ENCODE measurements at places on chromosomes 5 and 9.
A peak's percentile ranks its signal among the peaks of the same experiment; 100 is the strongest.

DNA sequence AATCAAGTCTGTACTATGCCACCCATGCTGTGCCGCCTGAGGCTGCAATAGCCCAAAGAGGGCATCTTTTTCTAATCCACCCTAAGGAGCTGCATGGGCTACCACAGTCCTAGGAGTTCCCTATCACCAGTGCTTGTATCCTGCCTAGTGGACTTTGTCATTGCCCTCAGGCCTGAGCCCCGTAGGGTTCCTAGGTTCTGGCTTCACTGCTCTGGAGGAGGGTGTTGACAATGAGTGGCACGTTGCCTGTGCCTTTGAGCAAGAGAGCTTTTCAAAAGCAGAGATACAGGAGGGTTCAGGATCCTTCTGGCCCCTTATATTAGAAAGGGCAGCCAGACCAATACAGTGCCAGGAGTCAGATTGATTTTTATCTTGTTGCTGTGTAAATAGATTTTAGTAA, 93.0 kb downstream of the PRDM6 start:
- DNase-seq = no peak

DNA sequence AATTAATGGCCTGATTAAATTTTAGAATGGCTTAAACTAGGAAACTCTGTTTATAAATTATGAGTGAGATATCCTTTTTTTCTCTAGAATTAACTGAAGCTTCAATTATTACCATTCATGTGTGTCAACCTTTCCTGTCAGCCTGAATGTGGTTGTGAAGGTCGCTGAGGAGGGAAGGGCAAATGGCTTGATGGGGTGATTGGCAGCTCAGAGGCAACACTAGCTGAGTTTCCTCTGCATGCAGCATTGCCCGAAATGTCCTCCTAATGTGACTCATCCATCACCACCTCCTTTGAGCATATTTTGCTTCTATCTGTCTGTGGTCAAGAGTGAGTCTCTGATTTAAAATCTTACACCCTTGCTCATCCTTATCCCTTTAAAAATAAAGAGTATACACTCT, 281.9 kb downstream of the TENT4A start:
- DNase-seq = no peak

- DNase-seq = peak; percentile 55
These were observed 12.5 kb upstream of the EXOSC2 start for GRCh38 chr9:130680836-130681768.

DNA sequence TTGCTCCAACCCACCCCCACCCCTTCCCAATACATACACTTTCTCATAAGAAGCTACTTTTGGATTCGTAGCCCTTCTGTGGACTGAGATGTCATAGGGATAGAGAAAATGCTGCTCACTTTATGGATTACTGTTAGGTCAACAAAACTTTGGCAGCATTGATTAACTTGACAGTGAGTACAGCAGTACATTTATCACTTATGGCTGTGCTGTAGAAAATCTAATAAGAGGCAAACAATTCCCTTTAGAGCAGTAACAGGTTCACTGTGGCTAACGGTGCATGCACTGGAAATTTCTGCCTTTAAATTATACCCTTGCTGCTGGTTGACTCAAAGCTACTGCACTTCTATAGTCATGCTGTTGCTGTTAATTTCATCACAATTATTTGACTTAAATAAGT, 59.2 kb downstream of the PPIC start:
- DNase-seq = no peak

- no peak for DNase-seq
These were observed 176.9 kb downstream of the GDNF start for GRCh38 chr5:37662789-37663485.

- DNase-seq = no peak
These were observed 110.0 kb downstream of the PAM start for GRCh38 chr5:102865171-102865509.

- no peak for DNase-seq
These were observed 466.8 kb downstream of the SLCO4C1 start for GRCh38 chr5:101829255-101829654.

GRCh38 chr5:79612667-79613198, 492 bp downstream of the TENT2 start:
- no peak for DNase-seq

DNA sequence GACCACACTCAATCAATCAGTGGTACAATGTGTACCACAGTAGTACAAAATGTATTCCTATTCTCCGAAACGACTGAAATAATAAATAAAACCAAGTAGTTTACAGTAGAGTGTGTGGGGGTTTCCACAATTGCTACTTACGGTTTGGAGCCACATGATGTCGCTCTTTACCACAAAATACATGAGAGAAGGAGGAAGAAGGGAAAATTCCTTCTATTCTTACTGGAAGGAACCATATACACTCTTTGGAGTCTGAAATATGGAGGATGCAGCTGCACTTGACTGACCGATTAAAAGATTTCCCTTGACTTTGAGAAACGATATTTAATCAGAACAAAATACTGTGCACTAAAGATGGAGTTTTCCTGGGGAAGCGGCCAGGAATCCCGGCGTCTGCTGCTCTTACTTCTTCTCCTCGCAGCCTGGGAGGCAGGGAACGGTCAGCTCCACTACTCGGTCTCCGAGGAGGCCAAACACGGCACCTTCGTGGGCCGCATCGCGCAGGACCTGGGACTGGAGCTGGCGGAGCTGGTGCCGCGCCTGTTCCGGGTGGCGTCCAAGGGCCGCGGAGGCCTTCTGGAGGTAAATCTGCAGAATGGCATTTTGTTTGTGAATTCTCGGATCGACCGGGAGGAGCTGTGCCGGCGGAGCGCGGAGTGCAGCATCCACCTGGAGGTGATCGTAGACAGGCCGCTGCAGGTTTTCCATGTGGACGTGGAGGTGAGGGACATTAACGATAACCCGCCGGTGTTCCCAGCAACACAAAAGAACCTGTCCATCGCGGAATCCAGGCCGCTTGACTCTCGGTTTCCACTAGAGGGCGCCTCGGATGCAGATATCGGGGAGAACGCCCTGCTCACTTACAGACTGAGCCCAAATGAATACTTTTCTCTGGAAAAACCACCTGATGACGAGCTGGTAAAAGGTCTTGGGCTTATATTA, at the start of gene PCDHA4:
Gene PCDHA4, plus strand, starts transcription at position 235 of the 942 bp plus-strand sequence.
- no peak for DNase-seq

DNA sequence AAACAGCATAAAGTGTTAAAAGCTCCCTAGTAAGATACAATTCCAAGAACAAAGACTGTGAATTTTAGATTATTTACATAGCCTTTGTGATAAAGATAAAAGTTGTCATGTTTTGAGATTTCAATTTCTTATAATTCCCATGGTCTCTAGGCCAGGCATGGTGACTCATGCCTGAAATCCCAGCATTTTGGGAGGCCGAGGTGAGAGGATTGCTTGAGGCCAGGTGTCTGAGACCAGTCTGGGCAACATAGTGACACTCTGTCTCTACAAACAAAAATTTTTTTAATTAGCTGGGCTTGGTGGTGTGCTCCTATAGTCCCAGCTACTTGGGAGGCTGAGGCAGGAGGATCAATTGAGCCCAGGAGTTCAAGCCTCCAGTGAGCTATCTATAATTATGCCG, 48.1 kb downstream of the BDP1 start:
- DNase-seq = no peak

- DNase-seq = no peak
These were observed 294 bp downstream of the ADRB2 start for GRCh38 chr5:148826739-148827070.

- no peak for DNase-seq
These were observed 15.8 kb downstream of the EXOC3 start for GRCh38 chr5:458547-459353.

GRCh38 chr5:151742870-151743294, 15.5 kb downstream of the ATOX1 start:
- peak; percentile 2 for DNase-seq

Data from DMS 273 treated with DMSO at 0.1 percent for 48 hours (cell line).